Stimulated activated CD4-positive, alpha-beta T cell treated with anti-CD3 and anti-CD28 coated beads, Interleukin-1b, Interleukin-23, amount 100 ng/mL, for 48 hours (primary cell): ENCODE measurements at places on chromosomes 13 and 19.

GRCh38 chr13:42007844-42008243 lies 40.6 kb upstream of the DGKH start:
- no peak for DNase-seq

DNA sequence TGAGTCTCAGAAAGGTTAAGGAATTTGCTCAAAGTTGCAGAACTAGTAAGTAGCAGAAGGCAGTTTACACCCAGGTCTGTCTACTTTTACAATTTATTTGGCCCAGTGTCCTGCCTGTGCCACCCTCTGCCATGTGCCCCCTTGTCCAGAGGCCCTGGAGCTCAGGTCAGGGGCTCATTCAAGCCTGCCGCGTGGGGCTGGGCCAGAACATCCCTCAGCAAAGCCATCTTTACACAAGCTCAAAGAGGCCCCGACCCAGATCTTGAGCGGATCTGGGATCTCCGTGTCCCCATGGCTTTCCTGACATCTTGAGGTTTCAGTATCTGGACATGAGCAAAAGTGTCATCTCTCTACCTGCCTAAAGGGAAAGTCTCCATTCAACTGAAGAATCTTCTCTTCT lies 76.4 kb upstream of the VSTM2B start:
- DNase-seq, result no peak

GRCh38 chr19:29804493-29804892 lies 7.3 kb upstream of the CCNE1 start:
- DNase-seq, result peak; percentile 37

DNA sequence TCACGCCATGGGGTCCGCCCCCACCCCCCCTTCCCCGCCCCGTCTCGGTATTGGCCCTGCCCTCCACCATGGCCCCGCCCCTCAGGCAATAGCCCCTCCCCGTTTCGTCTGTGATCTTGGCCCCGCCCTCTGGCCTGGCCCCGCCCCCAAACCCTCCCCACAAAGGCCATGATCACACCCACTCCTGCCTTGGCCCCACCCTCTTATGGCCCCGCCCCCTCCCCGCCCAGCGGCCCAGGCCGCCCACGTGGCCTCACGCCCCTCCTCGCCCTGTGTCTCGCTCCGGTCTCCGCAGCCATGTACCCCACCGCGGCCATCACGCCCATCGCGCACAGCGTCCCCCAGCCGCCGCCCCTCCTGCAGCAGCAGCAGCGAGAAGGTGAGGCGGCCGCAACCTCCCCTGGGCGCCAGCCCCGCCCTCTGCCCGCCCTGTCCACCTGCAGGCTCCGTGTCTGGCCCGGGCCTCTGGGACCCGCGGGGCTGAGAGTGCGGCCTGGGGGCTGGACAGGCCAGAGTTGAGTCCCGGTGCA lies 61.3 kb downstream of the CELF5 start:
- no peak for DNase-seq

DNA sequence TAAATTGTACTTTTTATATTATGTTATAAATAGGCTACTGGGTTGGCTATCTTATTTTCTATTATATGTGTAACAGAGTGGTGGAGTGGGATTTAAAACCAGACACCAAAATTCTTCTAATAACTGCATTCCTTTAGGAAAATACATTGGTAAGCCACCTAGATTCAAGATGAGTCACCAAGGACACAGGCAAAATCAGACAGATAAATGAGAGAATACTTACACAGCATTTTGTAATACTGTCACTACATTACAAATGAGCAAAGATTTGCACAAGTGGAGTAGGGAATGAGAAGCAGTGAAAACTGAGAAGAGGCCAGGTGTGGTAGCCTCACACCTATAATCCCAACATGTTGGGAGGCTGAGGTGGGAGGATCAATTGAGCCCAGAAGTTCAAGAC lies 6.2 kb upstream of the SPART start:
- DNase-seq, result no peak

DNA sequence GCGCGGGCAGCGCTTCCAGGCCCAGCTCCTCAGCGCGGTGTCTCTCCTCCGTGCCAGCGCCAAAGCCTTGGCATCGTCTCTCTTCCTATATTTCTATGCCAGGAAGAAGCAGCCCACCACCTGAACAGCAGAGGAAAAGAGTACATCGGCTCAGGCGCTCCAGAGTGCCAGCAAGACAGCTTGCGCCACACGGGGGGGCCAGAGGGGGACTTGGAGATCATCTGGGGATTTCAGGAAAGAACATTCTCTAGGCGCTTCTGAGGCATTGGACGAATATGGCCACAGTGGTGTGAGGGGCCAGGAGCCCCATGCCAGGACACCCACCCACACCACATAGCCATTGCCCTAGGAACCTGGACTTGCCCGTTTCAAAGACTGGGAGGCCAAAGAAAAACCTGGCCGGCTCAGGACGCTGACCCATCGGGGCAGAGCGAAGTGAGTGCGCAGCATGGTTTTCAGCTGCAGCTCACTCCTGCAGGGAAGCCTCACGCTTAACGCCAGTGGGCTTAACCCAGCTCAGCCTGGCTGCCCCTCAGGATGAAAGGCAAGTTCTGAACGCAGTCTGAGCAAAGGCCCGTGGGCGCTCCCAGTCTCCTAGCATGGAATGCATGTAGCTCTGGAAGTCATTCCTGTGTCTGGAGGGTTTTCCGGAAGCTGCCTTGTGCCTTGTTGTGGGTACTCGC lies 62.1 kb downstream of the GGACT start:
- DNase-seq, result no peak

DNA sequence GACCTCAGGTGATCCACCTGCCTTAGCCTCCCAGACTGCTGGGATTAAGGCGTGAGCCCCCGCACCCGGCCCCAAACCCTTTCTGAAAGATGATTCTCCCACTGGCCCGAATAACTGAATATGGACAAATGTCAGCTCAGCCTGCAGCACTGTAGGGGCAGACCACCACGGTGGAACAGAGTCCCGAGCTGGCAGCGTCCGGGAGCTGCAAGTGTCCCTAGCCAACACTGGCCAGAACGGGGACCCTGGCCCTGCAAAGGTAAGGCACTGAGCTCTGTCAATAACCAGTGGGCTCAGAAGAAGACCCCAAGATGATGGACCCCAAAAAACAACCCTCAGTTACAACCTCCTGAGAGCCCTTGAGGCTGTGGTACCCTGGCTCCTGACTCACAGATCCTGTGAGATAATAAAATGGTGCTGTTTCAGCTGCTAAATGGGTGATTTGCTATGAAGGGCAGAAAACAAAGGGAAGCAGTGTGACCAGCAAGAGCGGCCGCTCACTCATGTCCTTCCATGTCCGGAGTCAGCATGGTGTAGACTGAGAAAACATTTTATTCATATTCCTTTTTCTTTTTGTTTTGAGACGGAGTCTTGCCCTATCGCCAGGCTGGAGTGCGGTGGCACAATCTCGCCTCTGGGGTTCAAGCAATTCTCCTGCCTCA lies 1.6 kb downstream of the LSM7 start:
- DNase-seq, result no peak

- DNase-seq, result no peak
Observed at GRCh38 chr19:5148794-5149190, 179.9 kb downstream of the KDM4B start.

DNA sequence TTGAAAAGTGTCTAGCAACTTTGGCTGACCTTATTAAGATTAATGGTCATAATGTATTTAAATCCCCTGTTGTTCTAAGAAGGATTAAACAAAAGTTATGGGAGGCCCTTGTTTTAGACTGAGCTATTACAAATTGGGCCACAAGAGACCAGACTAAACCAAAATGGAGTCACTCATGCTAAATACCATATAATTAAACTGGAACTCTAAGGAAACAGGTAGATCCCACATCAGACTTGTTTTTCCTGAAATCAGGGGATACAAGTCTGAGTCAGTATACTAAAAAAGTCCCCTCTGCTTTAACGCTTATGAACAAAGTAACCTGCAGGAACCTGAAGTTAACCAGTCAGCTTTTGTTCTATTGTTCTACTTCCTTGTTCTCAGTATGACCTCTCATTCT lies 305.9 kb upstream of the SGCG start:
- no peak for DNase-seq

DNA sequence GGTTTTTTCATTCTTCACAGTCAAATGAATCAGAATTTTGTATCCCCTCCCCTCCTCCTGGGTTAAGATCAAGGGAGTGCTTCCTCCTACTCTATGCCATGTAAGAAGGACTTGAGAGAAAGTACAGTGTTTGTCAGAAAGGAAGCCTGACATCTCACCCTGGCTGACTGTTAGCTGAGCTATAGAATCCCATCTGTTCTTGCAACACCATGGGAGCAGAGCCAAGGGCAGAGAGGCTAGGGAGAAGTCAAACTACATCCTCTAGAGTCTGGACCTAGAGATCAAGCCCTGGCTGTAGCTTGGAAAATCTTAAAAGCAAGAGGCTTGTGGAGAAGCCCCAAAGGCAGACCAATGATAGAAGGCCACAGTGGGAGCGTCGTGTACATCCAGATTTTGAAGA lies 145.9 kb downstream of the OLFM4 start:
- no peak for DNase-seq
